ENCODE measurements at places on chromosomes 11 and 22. TPM values are rescaled to one million over a fixed set of nuclear protein-coding genes. Genes with fewer than 3 reads are reported as not detected.

SLC17A6 gene
- total RNA-seq, result not detected

GDPD4 gene
- not detected for total RNA-seq

OSBPL5 gene
- 84.0 TPM for total RNA-seq

MADD gene
- 32.5 TPM for total RNA-seq

FREY1 gene
- not detected for total RNA-seq

NAALAD2 gene
- 1.3 TPM for total RNA-seq

ZMAT5 gene
- total RNA-seq, result 18.0 TPM

FAM227A gene
- 0.43 TPM for total RNA-seq

KDM4D gene
- 0.71 TPM for total RNA-seq

Data from posterior vena cava (tissue), 2 donors.